ENCODE measurements at places on chromosomes 6 and 20.

DNA sequence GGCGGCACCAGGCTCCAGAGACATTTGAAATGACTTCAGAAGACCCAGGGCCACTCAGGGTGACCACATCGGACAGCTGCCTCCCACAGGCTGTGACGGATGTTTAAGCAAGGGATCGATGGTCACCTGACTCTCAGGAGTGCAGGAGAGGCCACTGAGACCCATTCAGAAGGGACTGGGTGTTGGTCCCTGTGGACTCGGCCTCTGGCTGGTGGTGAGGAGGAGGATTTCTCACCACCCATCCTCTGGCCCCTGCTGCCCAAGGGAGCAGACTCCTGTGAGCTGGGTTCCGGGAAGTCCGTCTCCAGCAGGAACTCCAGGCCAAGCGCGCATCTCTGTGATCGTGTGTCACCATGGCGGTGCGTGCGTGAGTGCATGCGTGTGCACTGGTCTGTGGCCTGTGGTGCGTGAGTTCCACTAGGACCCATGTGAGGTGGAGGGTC, 25.5 kb downstream of the NPEPL1 start:
- no peak for DNase-seq

DNA sequence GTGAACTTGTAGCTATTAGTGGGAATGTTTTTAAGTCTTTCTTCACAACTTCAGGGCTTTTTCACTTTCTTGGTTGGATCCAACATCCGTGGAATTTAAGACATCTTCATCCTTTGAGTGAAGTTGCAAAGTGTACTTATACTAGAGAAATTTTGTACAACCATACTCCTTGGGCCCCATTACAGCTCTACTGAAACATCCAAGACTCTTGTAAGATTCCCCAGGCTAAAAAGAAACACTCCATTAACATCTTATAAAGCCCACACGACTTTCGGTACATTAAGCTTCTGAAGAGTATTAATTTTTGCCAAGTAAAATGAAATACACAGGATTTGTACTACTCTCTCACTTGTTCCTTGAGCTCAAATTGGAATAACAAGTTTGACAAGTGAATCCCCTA, 5.4 kb downstream of the PCNA start:
- DNase-seq, result no peak

GRCh38 chr6:71114986-71115385, 158.1 kb upstream of the B3GAT2 start:
- DNase-seq, result no peak

DNA sequence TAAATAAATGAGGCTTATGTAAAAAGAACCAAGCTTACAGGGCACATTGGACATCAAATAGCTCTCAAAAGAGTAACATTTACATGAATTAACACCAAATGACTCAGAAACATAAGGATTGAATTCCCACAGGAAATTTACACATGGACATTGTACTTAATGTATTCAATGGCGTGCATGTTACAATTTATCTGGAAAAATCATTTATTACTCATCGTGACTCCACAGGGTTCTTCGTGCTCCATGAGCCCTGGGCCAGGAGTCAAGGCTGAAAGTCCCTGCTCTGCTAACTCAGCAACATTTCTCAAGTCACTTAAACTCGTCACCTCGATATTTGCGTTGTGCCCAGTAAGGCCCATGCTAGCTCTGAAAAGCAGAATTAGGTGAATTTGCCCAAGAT, 158.5 kb downstream of the PHACTR1 start:
- no peak for DNase-seq

GRCh38 chr20:61915101-61915500, 150.6 kb downstream of the TAF4 start:
- no peak for DNase-seq

GRCh38 chr20:11906626-11907480, 10.8 kb upstream of the BTBD3 start:
- no peak for DNase-seq

DNA sequence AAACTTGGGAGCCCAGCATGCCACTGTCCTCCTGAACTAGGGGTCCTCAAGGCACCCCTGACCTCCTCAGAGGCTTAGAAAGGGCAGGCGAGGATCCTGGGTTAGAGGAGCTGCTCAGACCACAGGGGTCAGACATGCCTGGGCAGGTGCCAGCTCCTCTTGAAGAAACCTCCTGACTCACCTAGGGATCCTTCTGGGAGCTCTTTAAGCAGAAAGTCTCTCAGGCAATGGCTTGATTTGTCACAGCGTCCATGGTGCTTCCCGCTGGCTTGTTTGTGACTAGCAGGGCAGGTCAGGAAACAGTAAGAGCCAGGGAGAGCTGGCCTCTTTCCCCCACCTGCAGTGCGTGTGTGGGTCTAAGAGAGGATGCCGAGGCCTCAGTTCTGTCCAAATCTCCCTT, 174.5 kb upstream of the SNX9 start:
- no peak for DNase-seq

Data from left colon (tissue), 2 donors.